ENCODE measurements at places on chromosomes 5 and 9. TPM values are rescaled to one million over a fixed set of nuclear protein-coding genes. Genes with fewer than 3 reads are reported as not detected.

The TMEM171 gene
- polyA plus RNA-seq = 21.7 TPM

The CPLANE1 gene
- 2.7 TPM for polyA plus RNA-seq

The GABRG2 gene
- 0.47 TPM for polyA plus RNA-seq

The KCNV2 gene
- not detected for polyA plus RNA-seq

The SLF1 gene
- polyA plus RNA-seq = 3.1 TPM

The IFNA2 gene
- polyA plus RNA-seq = 0.06 TPM

The BARHL1 gene
- not detected for polyA plus RNA-seq

The SUSD1 gene
- polyA plus RNA-seq = 5.5 TPM

The MUSK gene
- 1.2 TPM for polyA plus RNA-seq

GRCh38 chr9:118529210-118529609 is 825.0 kb downstream of the TLR4 start:
- no peaks in the 10 kb centered on the region for H3K27me3 ChIP-seq
- no peaks in the 10 kb centered on the region for H3K4me1 ChIP-seq
- no peaks in the 10 kb centered on the region for H3K36me3 ChIP-seq

DNA sequence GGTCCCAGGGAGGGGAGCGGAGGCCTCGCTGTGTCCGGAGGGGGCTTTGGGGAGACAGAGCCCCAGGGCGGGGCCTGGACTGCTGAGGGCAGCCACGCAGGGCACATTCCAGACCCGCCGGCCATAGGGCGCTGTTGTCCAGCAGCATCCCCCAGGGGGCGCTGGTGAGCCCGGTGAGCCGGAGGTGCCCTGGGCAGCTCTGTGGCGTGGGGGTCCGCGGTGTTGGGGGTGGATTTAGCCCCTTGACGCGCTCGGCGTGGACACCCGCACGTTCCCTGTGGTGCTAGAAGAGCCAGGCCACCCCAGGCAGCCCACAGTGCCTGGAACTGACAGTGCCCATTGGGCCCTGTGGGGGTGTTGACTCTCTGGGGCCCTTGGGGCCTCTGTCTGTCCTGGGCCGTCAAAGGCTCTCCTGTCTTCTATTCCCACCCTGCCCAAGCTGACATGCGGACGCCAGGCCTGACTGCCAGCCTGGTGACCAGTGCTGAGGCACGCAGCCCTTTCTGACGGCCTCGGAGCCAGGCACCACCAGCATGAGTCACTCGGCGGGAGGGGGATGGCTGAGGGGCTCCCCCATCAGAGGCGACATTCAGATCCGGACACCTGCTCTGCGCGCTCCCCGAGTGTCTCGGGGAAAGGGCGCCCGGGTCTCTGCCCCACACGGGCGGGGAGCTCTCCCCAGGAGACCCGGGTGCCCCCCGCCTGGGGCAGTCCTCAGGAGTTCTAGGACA is 23.9 kb downstream of the TPPP start:
- no peak overlapping the region for H3K4me3 ChIP-seq
- peak overlapping the region; percentile 75 for H3K27ac ChIP-seq
- H3K27me3 ChIP-seq = no peaks in the 10 kb centered on the region
- peaks cover 36% of the 10 kb centered on the region for H3K4me1 ChIP-seq
- peaks cover 10% of the 10 kb centered on the region for H3K36me3 ChIP-seq

DNA sequence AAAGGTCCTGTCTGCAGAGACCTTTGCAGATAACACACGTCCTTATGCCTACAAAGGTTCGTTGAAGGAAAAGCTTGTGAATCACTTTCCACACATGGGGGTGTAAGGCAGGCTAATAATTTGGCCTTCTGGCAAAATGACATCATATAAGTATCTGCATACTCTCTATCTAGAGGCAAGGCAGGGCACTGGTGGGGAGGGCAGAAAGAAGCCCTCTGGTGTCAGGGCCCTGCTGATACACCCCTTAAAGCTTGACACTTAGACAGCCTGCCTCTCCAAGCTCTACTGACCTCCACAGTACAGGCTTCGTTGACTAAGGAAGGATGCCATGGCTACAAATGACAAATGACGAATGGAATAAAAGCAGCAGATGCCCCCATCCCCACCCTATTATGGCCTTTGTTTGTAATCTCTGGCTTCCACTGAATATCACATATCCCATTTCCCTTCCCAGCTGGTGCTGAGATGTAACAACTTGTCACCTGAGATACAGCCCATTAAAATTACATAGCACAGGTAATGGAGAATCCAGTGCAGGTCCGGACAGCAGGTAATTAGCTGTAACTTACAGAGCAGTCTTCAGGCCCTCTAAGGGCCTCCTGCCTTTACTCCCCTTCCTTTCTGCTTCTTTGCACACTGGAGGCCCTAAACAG is 76.9 kb upstream of the IFNK start:
- H3K27ac ChIP-seq = no peak overlapping the region
- H3K4me1 ChIP-seq = no peaks in the 10 kb centered on the region
- no peaks in the 10 kb centered on the region for H3K36me3 ChIP-seq
- H3K4me3 ChIP-seq = no peak overlapping the region
- no peaks in the 10 kb centered on the region for H3K27me3 ChIP-seq
- DNase-seq = no peak

- no peaks in the 10 kb centered on the region for H3K36me3 ChIP-seq
- H3K27me3 ChIP-seq = no peaks in the 10 kb centered on the region
- no peak overlapping the region for H3K27ac ChIP-seq
- H3K4me1 ChIP-seq = peaks cover 8% of the 10 kb centered on the region
Measured at GRCh38 chr9:27278374-27278773, 18.6 kb downstream of the EQTN start.

GRCh38 chr5:135697959-135698345 is 119.2 kb upstream of the CXCL14 start:
- H3K4me1 ChIP-seq = no peaks in the 10 kb centered on the region
- H3K4me3 ChIP-seq = no peak overlapping the region
- no peak overlapping the region for H3K27ac ChIP-seq
- H3K36me3 ChIP-seq = no peaks in the 10 kb centered on the region
- no peaks in the 10 kb centered on the region for H3K27me3 ChIP-seq

DNA sequence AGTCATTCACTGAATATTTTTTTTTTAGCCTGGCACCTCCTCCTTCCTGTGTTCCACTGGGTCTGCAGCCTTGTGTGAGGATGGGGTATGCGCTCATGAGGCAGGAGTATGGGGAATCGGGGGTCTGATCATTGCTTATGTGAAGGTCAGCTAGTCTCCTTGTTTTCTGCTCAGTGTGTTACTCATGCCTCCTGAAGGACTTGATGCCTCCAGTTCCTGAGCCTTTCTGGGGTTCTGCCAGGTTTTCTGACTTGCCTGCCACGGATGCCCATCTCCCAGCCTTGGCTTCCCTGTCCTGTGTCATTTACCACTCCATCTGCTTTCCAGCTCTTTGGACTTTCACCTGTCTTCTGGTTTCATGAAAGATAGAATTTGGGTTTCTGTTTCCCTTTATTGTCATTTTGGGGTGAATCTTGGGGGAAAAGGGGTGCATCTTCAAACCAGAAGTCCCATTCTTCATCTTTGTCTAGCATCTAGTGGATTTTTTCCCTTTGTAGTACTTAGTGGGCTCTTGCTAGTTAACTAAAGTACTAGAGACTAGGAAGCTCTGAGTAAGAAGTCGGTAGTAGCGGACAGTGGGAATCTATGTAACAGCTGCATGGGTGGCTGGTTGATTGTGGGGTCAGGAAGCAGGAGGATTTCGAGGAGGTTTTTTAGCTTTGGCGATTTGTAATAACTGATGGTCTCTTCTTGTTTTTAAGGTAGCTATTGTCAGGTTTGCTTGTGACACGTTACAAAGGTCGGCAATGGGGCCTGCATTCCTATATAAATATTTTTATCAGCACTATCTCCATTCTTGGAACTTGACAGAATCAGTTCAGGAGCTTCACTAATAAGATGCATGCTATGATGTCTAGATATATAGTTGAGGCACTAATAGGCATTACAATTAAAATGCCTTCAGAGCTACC is 8.2 kb downstream of the OTULIN start:
- H3K4me1 ChIP-seq = no peaks in the 10 kb centered on the region
- no peak overlapping the region for H3K27ac ChIP-seq
- no peak for DNase-seq
- H3K4me3 ChIP-seq = no peak overlapping the region
- H3K27me3 ChIP-seq = no peaks in the 10 kb centered on the region
- no peaks in the 10 kb centered on the region for H3K36me3 ChIP-seq

DNA sequence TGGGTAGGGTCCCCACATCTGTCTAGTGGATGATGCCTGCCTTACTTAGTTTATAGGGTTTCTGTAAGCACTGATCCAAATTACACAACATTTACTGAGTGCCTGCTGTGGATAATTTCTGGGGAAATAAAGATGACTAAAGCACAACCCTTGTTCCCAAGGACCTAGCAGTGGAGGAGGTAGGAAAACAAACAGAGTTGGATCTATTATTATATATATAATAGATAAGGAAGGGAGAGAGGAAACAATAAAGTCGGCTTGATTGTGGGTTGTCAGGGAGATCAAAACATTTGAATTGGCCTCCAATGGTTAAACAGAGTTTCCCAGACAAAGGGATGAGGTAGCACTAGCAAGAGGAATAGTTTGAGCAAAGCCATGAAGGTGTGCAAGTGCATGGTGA is 14.0 kb downstream of the IL33 start:
- H3K36me3 ChIP-seq = no peaks in the 10 kb centered on the region
- no peak overlapping the region for H3K4me3 ChIP-seq
- no peak for DNase-seq
- H3K27me3 ChIP-seq = no peaks in the 10 kb centered on the region

GRCh38 chr5:78419396-78419795 is 59.0 kb downstream of the SCAMP1 start:
- no peak overlapping the region for H3K4me3 ChIP-seq
- no peaks in the 10 kb centered on the region for H3K27me3 ChIP-seq
- peaks cover 26% of the 10 kb centered on the region for H3K36me3 ChIP-seq
- no peaks in the 10 kb centered on the region for H3K4me1 ChIP-seq

GRCh38 chr5:54702470-54702869 is 184.9 kb downstream of the SNX18 start:
- peaks cover 15% of the 10 kb centered on the region for H3K4me1 ChIP-seq
- no peak overlapping the region for H3K4me3 ChIP-seq
- H3K27ac ChIP-seq = no peak overlapping the region
- no peak for DNase-seq
- no peaks in the 10 kb centered on the region for H3K36me3 ChIP-seq
- H3K27me3 ChIP-seq = no peaks in the 10 kb centered on the region

DNA sequence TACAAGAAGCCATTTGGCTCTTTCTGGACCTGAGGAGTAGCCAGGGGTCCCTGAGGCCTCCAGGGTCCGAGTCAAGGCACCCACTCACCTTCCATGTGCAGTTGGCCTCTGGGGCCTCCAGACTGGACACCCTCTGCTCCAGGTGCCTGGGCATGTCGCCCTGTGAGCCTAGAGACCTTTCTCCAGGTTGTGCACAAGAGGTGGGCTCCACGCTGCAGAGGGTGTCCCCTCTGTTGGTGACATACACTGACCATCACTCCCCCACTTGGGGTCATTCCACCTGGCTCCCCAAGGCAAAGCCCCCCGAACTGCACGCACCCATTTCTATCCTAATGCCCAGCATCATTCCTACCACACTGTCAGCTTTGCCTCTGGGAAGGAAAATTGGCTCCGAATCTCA is 48.8 kb downstream of the RASGEF1C start:
- peaks cover 6% of the 10 kb centered on the region for H3K27me3 ChIP-seq
- no peak overlapping the region for H3K4me3 ChIP-seq
- no peaks in the 10 kb centered on the region for H3K36me3 ChIP-seq
- no peak overlapping the region for H3K27ac ChIP-seq
- peak; percentile 54 for DNase-seq

- H3K27ac ChIP-seq = no peak overlapping the region
- H3K4me3 ChIP-seq = no peak overlapping the region
- H3K36me3 ChIP-seq = no peaks in the 10 kb centered on the region
- H3K27me3 ChIP-seq = no peaks in the 10 kb centered on the region
Measured at GRCh38 chr5:2267991-2268390, 385.3 kb upstream of the IRX4 start.

DNA sequence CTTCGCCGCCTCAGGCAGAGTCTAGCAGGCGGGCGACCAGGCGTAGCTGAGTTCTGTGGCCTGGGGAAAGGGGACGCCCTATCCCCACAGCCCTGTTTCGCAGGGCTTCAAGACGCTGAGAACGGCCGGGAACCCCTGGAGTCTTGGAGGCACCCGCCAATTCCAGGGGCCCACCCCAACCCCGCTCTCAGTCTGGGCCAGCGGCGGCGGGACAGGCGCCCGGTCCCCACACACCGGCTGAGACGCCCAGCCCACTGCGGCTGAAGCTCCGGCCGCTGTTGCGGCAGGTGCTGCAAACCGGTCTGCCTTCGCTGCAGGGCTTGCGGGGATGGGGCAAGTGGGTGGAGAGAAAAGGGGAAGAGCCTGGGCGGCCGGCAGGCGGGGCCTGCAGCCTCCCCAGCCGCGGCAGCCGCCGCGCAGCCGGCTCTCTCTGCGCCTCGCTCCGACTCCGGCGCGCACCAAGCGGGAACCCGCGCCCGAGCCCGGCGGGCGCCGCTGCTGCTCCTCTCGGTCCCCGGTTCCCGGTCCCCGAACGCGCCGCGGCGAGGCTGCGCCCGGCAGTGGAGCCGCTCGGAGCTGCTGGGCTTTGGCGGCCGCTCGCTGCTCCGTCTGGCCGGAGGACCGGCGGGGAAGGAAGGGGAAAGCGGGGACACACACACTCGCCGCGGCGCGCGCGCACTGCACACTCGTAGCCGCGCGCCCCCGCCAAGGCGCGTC is at the start of gene PIP5K1B:
PIP5K1B (plus strand) TSS at position 427 of the 717 bp plus-strand sequence. CDS start 117,375 bp downstream, outside the sequence.
- H3K4me1 ChIP-seq = no peaks in the 10 kb centered on the region
- H3K36me3 ChIP-seq = no peaks in the 10 kb centered on the region
- no peaks in the 10 kb centered on the region for H3K27me3 ChIP-seq
- H3K27ac ChIP-seq = peak within 1 kb of the TSS; percentile 85

DNA sequence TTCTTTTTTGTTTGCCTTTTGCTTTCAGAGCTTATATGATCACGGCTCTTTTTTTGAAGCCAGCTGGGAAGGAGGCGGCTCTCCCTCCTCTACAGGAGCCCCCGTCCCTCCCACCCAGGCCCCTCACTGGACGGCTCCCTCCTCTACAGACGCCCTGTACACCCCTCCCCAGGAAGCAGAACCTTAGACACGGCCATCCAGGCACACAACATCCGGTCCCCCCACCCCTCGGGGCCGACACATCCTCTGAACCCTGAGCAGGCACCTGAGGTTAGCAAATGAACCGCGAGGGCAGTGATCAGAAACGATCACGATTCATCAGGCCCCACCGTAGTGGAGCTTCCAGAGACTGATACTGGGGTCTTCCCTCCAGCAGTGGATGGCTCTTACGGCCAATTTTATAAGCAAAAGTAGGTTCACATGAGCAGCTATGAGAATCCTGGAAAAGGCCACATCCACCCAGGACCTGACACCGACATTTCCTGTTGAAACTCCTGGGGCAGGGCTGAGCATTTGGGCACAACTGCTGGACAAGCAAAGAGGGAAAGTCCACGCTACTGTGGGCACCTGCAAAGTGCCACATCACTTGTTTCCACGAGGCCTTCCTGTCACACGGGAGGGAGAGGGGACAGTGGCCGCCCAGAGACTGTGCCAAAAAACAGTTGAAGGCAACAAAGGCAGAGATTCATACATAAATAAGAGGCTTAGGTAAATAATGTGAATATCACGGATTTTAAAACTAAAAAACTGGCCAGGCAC is 78.9 kb downstream of the SEMA4D start:
- no peak for DNase-seq
- no peaks in the 10 kb centered on the region for H3K36me3 ChIP-seq
- no peaks in the 10 kb centered on the region for H3K27me3 ChIP-seq
- no peak overlapping the region for H3K4me3 ChIP-seq
- H3K4me1 ChIP-seq = no peaks in the 10 kb centered on the region
- H3K27ac ChIP-seq = no peak overlapping the region

GRCh38 chr9:32570262-32570661 is 2.7 kb downstream of the NDUFB6 start:
- H3K4me1 ChIP-seq = no peaks in the 10 kb centered on the region
- no peaks in the 10 kb centered on the region for H3K27me3 ChIP-seq
- H3K27ac ChIP-seq = no peak overlapping the region

- H3K27me3 ChIP-seq = no peaks in the 10 kb centered on the region
- H3K4me3 ChIP-seq = no peak overlapping the region
Measured at GRCh38 chr9:91681461-91682305, 258.1 kb upstream of the NFIL3 start.
